ENCODE measurements at places on chromosomes 2 and 18. TPM values are rescaled to one million over a fixed set of nuclear protein-coding genes. Genes with fewer than 3 reads are reported as not detected.

Gene MATN3
- polyA plus RNA-seq = 3.1 TPM

Gene MALL
- 16.0 TPM for polyA plus RNA-seq

Gene ITM2C
- 1,053 TPM for polyA plus RNA-seq

Gene SGPP2
- polyA plus RNA-seq = 19.3 TPM

Gene LYG2
- polyA plus RNA-seq = 0.17 TPM

Gene GALNT13
- 1.5 TPM for polyA plus RNA-seq

Gene LIPG
- polyA plus RNA-seq = 43.9 TPM

Gene TUBA4A
- 33.1 TPM for polyA plus RNA-seq

Gene NPPC
- polyA plus RNA-seq = 0.22 TPM

Gene CYP27A1
- polyA plus RNA-seq = 63.2 TPM

Gene SLC5A7
- 0.43 TPM for polyA plus RNA-seq

Gene CCDC141
- 0.12 TPM for polyA plus RNA-seq

Gene KLHL41
- 2.3 TPM for polyA plus RNA-seq

Gene RAPGEF4
- 13.0 TPM for polyA plus RNA-seq

Gene OR6B2
- not detected for polyA plus RNA-seq

Gene KCNG2
- 0.33 TPM for polyA plus RNA-seq

Gene TUBB8B
- polyA plus RNA-seq = 1.7 TPM

Gene ALK
- 0.36 TPM for polyA plus RNA-seq

All from renal pelvis (tissue), 12 donors.